ENCODE measurements at places on chromosomes 12 and 14. TPM values are rescaled to one million over a fixed set of nuclear protein-coding genes. Genes with fewer than 3 reads are reported as not detected.

DNA sequence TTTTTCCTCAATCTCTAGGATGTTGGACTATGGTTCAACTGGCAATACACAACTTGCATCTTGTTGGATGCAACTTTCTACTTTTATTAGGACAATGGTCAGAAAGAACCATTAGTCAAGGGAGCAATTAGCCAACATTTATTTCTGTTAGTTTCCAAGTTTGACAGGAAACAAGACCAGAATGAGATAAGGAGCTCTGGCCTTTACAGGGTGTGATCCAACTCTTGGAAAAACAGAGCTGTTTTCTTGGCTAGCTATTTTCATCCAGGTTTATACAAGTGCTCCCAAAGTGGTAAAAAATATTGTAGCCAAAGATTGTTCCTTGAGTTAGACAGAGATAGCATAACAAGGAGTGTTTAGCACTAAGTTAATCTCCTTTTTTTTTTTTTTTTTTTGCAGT, 3.9 kb upstream of the SYNE2 start:
- no peak overlapping the region for H3K27ac ChIP-seq
- H3K36me3 ChIP-seq: no peaks in the 10 kb centered on the region
- H3K4me3 ChIP-seq: no peak overlapping the region
- DNase-seq: no peak
- peaks cover 13% of the 10 kb centered on the region for H3K4me1 ChIP-seq

- H3K27ac ChIP-seq: no peak overlapping the region
- H3K36me3 ChIP-seq: peaks cover 50% of the 10 kb centered on the region
- H3K27me3 ChIP-seq: no peaks in the 10 kb centered on the region
- H3K4me3 ChIP-seq: no peak overlapping the region
- peaks cover 61% of the 10 kb centered on the region for H3K4me1 ChIP-seq
Observed at GRCh38 chr12:46208370-46208769, 60.5 kb downstream of the SLC38A1 start.

- no peaks in the 10 kb centered on the region for H3K36me3 ChIP-seq
- no peak for DNase-seq
- H3K27me3 ChIP-seq: peaks cover 16% of the 10 kb centered on the region
- H3K4me3 ChIP-seq: no peak overlapping the region
- H3K4me1 ChIP-seq: no peaks in the 10 kb centered on the region
Observed at GRCh38 chr12:114668886-114669288, 15.1 kb downstream of the TBX3 start.

SMCO2 gene
- not detected for total RNA-seq

PIANP gene
- 1.3 TPM for total RNA-seq

RDH16 gene
- total RNA-seq: 1.3 TPM
